ENCODE measurements at places on chromosomes 7 and 10. TPM values are rescaled to one million over a fixed set of nuclear protein-coding genes. Genes with fewer than 3 reads are reported as not detected.

OR2A42 gene
- 0.18 TPM for total RNA-seq

GRCh38 chr7:2166625-2167280 lies 66.0 kb downstream of the MAD1L1 start:
- H3K27me3 ChIP-seq, result no peaks in the 10 kb centered on the region
- peak; percentile 35 for DNase-seq
- H3K4me3 ChIP-seq, result no peak overlapping the region

DNA sequence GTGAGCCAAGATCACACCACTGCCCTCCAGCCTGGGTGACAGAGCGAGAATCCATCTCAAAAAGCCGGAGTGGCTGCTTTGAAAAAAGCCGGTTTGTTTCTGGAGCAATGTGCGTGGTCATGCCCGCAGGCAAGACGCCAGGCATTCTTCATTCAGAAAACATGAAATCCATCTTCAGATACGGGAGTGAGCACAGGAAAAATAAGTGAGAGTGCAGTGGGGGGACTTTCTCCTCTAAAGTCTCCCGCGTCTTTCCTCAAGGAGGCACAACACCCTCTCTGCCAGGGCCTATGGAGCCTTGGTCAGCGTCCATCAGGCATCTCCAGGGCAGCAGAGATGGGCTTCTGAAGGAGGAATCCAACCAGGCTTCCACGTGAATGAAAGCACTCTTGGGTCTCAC lies 62.3 kb upstream of the DGKI start:
- no peak for DNase-seq
- H3K27me3 ChIP-seq, result no peaks in the 10 kb centered on the region
- H3K27ac ChIP-seq, result peak overlapping the region; percentile 38
- H3K4me1 ChIP-seq, result no peaks in the 10 kb centered on the region
- peaks cover 97% of the 10 kb centered on the region for H3K36me3 ChIP-seq
- H3K4me3 ChIP-seq, result no peak overlapping the region

- H3K4me1 ChIP-seq, result no peaks in the 10 kb centered on the region
- no peak overlapping the region for H3K4me3 ChIP-seq
- peaks cover 5% of the 10 kb centered on the region for H3K36me3 ChIP-seq
- DNase-seq, result no peak
- H3K27me3 ChIP-seq, result no peaks in the 10 kb centered on the region
These were observed 114.4 kb downstream of the NT5C2 start for GRCh38 chr10:103078676-103079075.

DNA sequence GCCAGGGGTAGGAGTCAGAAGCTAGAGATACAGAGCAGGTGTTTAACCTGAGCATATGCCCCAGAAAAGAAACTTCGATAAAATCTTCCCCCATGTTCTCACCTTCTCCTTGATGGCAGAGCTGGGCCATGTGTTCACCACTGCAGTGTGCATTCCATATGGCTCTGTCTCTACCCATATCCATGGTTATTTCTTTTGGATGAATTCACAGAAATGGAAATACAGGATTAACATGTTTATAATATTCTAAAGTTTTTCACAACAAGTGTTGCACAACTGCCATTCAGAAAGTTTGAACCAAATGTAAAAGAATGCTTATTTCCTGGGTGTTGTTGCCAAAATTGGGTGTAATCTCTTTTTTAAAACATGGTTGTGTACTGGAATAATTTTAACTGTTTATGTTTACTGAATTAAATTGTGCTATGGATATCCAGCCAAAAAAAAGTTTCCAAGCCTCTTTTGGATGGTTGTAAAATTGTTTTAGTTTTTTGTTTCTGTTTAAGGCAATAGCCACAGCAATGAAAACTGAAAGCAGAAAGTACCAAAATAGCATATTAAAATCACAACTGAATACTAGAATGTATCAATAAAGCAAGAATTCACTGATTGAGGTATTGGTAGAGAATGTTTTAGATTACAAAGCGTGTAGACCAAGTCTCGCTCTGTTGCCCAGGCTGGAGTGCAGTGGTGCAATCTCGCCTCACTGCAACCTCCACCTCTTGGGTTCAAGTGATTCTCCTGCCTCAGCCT lies 19.9 kb upstream of the CCNY start:
- no peak overlapping the region for H3K27ac ChIP-seq
- no peak overlapping the region for H3K4me3 ChIP-seq
- no peaks in the 10 kb centered on the region for H3K27me3 ChIP-seq
- H3K36me3 ChIP-seq, result no peaks in the 10 kb centered on the region
- H3K4me1 ChIP-seq, result no peaks in the 10 kb centered on the region
- no peak for DNase-seq

GRCh38 chr10:1529806-1530413 lies 207.4 kb downstream of the ADARB2 start:
- no peak overlapping the region for H3K4me3 ChIP-seq
- H3K27ac ChIP-seq, result no peak overlapping the region
- no peaks in the 10 kb centered on the region for H3K4me1 ChIP-seq
- no peaks in the 10 kb centered on the region for H3K36me3 ChIP-seq
- H3K27me3 ChIP-seq, result no peaks in the 10 kb centered on the region

DNA sequence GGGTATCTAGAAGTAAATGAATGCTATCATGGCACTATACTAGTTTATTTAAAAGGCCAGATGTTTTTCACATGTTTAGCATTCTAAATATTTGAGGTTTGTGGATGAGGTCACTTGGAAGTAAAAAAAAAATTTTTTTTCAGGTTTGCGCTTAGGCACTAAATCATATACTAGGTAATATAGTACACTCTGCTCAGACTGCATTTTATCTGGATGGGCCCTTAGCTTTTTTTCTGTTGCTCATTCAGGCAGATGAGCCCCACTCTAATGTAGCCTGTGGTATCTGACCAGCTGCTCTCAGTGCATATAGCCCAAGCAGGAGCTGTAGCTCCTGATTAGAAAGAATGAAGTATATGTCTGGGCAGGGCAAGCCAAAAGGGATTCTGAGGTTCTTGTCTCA lies 210.1 kb downstream of the AUTS2 start:
- no peaks in the 10 kb centered on the region for H3K4me1 ChIP-seq
- no peak overlapping the region for H3K4me3 ChIP-seq
- no peak for DNase-seq
- no peaks in the 10 kb centered on the region for H3K36me3 ChIP-seq
- no peaks in the 10 kb centered on the region for H3K27me3 ChIP-seq
- no peak overlapping the region for H3K27ac ChIP-seq
